NCI-H526 treated with DMSO at 0.1 percent for 48 hours (cell line): ENCODE measurements at places on chromosomes 2 and 18.
A peak's percentile ranks its signal among the peaks of the same experiment; 100 is the strongest.

GRCh38 chr18:28018351-28018750, 158.6 kb downstream of the CDH2 start:
- no peak for DNase-seq

DNA sequence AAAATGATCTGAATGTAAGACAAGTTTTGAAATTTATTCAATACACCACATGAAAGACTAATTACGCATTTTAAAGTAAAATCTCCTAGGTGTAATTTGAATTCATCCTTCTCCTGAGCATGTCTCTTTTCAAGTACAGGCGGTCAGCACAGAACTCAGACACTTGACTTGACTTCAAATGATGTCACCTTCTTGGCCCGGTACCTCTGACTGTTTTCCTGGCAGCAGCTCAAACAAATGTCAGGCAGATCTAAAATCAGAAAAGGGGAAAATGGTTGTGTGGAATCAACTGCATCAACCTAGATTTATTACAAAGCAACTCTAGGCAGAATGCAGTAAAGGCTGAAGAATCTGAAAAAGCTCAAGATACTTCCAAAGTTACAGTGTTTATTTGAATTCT, 11.4 kb upstream of the PROKR1 start:
- DNase-seq = no peak

- DNase-seq = peak; percentile 63
Measured at GRCh38 chr2:17879137-17879912, 858 bp downstream of the KCNS3 start.

- no peak for DNase-seq
Measured at GRCh38 chr18:11113937-11114336, 35.4 kb downstream of the PIEZO2 start.

- DNase-seq = no peak
Measured at GRCh38 chr18:59453468-59453961, 94.5 kb upstream of the LMAN1 start.

DNA sequence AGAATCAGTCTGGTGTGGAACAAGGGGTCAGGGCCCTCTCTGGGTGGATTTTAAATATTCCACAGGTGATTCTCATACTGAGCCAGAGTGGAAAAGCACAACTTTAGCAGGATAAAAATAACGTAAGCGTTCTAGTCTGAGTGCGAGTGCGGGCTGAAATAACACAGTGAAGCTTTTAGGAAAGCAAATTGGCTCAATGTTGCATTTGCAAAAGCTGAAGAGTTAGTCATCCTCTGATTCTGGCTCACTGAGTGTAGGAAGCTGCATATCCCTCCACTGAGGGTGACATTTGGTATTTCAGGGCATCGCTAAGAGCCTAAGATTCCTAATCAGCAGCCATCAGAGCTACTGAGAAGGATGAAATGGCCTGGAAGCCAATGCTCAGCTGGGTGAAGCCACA, 134.7 kb downstream of the RIF1 start:
- DNase-seq = no peak

GRCh38 chr18:27632706-27633105, 447.6 kb upstream of the CHST9 start:
- no peak for DNase-seq

- no peak for DNase-seq
Measured at GRCh38 chr2:38109732-38110181, 33.8 kb upstream of the CYP1B1 start.

DNA sequence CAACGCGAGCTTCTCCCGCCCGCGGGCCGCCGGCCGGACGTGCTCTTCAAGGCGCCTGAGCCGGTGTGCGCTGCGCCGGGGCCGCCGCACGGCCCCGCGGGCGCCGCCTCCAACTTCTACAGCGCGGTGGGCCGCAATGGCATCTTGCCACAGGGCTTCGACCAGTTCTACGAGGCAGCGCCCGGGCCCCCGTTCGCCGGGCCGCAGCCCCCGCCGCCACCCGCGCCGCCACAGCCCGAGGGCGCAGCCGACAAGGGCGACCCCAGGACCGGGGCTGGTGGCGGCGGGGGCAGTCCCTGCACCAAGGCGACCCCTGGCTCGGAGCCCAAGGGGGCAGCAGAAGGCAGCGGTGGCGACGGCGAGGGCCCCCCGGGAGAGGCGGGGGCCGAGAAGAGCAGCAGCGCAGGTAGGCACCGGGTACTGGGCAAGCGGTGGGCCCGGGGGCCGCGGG, 676 bp downstream of the HOXD11 start:
- DNase-seq = no peak

- no peak for DNase-seq
Measured at GRCh38 chr2:239120664-239121063, 272.8 kb downstream of the TWIST2 start.

DNA sequence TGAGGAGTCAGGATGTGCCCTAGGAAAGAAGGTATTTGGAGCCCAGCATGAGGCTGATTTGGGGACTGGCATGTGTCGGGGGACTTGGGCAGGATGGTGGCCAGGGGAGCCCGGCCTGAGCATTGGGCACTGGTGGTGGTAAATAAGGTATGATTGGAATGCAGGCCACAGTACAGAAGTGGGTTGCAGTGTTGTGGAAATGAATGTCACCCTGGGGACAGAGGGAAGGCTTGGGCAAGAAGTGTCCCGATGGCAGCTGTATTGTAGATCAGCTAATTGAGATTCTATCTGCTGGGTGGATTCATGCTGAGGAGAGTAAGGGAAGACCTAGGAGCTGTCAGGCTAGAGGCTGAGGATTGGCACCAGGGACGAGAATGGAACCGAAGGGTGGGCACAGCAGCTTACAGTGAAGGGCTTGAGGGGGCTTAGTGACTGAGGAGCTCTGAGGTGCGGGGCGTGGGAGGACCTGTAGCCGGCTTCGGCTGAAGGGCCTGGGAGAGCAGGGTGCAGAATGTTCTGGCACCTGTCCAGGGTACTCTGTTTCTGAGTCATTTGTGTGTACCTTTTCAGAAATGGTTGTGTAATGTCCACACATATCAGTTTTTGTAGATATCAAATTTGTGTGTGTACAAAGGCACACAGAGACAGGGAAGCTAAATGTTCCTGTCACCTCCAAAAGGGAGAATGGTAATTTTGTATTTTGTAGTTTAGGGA, 170.2 kb downstream of the PRKCE start:
- no peak for DNase-seq

GRCh38 chr2:10245021-10245420, 57.7 kb upstream of the HPCAL1 start:
- no peak for DNase-seq

DNA sequence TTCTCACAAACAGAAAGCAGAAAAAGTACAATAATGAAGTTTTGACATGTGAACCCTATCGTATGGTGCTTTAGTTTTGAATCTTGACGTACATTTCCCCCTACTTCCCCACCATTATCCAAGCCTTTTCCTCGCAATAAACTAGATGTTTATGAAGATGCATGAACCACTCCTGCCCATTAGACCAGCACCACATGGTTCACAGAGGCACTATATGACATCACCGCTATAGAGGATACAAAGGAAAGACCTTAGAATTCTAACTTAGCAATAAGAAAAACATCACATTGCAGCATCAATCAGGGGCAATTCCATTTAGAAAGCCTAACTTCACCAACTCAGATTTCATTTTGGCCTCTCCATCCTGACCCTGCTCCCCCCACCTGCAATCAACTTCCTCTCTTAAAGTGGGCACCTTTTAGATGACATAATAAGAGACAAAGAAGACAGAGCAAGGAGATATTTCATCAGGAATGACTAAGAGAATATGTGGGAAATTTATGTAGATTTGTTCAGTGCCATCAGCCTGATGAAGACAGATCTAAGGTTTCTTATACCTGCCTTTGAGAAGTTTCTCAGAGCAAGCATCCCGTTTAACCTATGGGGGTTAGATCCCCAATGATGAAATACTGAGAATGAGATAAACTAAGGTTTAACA, 124.9 kb downstream of the PIGN start:
- no peak for DNase-seq

DNA sequence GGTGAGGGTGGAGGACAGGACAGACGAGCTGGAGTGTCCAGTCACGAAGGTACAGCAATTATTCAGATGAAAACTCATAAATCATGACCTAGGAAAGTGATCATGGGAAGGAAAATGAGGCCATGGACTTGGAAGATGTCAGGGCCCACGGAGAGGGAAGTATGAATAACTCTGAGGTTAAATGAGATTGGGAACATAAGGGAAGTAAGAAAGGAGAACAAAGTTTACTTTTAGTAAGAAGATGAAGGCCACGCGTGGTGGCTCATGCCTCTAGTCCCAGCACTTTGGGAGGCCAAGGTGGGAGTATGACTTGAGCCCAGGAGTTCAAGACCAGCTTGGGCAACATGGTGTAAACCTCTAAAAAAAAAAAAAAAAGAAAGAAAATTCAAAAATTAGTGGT, 56.2 kb downstream of the AQP4 start:
- DNase-seq = no peak

GRCh38 chr2:61538920-61539520, 864 bp upstream of the XPO1 start:
- peak; percentile 31 for DNase-seq

DNA sequence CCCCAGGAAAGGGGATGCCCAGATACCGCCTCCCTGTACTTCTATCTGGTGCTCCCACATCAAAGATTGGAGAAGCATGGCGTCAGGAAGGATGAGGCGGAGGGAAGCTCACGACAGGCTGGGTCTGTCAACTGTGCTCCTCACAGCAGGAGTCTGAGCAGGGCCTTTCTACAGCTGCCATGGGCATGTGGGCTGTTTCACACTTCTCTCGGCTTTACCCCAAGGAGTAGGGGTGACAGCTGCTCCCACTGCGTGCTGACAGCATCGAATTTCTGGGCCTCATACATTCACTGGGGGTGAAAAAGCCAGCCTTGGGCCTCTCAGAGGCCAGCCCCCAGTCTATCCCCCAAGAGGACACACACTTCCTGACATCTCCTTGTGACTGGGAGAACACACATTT, 21.1 kb downstream of the NEURL3 start:
- DNase-seq = no peak

- no peak for DNase-seq
Measured at GRCh38 chr2:54054271-54054670, 61.1 kb upstream of the ACYP2 start.

DNA sequence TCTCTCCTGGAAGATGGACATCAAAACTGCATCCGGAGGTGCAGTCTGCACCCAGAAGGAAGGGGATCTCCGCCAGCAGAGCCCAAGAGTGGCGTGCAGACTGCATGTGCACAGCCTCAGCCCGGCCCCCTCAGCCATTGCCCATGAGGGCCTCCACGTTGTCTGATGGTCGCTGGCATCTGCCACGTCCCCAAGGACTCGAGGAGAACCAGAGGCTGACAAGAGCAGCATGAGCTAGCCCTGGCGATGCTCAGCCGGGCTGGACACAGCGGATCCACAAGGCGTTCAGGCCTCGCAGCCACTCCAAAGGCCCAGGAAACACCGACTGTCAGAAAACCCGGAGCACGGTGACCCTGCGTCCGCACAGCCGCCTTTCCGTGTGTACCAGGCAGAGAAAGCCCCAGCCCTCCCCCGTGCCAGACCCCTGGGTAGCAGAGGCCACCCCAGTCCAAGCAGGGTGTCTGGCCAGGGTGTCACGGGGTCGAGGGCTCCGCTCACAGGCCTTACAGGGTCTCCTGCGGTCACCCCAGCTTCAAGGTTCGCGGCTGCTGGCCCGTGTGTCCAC, 48.3 kb downstream of the SLC66A2 start:
- no peak for DNase-seq
